Renal pelvis (tissue), 12 donors: ENCODE measurements at places on chromosomes 12 and 14.

DNA sequence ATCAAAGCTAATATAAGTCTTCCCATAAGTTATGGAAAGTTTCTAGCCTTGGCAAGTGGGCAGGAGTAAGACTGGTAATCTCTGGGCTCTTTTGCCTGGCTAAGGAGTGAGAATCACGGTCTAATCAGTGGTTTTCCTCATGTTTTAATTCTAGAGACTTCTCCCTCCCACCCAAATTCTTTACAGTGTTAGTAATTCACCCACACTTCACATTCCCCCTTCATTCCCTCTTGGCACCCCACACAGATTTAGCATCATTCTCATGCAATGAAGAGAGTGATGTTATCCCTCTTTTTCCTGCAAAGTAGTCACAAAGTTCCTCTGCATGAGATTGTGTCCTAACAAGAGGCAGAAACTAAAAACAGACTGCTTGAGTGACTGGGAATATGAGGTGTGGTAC is 28.6 kb upstream of the CACNA2D4 start:
- DNase-seq, result no peak

DNA sequence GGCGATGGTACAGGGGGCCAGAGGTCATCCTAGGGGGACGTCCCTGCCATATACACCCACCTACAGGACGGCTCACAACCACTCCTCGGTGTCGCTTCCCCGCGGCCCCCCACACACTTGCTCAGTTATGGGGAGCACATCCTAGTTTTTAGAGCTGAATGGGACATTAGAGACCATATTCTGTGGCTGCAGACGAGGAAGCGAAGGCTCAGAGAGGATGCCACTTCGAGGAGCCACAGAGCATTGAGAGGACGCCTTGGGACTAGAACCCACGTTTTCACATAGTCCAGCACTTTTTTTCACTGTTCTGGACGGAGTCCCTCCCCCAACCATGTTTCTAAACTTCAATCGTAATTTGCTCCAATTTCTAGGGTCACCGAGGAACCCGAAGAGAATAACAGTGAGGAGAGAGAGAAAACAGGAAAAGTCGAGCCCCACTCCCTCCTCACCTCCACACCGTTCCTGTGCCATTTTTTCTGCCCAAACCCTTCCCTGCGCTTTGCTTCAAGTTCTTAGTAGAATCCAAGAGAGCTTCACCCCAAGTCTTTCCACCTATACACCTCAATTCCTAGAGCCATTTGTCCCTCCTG is 641 bp upstream of the ASCL1 start:
- no peak for DNase-seq

DNA sequence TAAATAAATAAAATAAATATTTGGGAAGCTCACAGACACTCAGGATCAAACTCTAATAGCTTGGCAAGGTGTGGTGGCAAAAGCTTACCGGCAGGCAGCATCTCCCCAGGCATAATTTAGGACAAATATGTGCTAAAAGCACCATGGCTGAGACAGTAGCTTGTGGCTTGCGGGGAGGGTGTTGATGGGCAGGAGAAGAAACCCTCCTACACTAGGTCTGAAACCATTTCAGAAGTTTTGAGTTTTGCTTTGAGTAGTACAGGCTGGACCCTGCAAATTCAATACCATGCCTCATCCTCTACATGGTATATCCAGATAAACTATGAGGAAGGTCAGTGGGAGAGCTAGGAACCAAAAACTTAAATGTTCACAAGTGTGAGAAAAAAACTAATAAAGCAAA is 33.1 kb downstream of the MAP3K9 start:
- DNase-seq, result no peak

DNA sequence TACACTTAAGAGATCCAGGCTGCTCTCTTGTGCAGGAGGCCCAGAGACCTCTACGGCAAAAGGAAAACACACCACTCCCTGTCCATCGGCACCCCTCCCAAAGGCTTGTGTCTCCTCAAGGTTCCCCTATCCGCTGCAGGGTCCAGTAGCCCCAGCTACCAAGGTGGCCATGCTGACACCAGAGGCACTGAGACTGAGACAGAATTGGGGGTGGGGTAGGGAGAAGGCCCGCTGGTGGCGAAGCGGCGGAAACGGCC is 590 bp downstream of the DDIT3 start:
- DNase-seq, result no peak

DNA sequence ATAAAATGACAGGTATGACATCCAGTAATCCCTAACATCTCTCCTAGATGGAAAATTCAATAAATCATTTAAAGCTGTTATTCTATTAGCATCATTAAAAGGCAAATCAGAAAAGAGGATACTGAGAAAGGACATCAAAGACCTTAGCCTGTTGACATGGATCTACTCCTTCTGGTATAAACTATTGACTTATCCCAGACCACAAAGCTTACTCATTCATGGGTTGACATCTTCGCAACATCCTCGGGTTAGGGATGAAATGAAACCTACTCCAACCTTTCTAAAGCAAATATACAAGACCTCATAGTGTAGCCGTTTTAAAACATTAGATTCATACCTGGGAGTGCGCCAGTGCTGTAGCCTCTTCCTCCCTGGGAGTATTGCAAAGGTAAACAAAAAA is 191.5 kb upstream of the BTG1 start:
- no peak for DNase-seq

DNA sequence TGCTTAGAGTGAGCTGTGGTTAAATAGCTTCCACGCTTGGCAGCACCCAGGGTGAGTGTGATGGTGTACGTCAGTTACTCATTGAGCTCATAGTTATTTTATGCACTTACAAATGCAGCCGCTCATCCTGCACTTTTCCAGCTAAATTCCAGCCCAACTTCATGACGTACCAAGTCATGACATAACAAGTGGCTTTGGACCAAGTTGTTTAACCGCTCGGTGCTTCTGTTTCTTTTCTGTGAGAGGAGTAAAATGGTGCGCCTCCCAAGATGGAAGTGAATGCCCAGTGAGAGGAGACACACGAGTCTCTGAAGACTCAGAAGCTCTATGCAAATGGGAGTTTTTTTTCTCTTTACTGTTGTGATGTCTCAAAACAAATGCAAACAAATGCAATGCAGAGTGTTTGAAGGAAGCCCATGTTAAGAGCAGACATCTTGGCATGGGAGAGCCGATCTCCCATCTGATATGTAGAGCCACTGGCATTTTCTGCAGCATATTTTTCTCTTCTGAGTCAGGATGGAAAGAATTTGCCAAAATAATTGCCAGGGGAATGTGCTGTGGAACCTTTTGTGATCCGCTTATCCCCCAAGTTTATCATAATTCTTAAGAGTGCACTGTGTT is 72.2 kb downstream of the FBXW8 start:
- DNase-seq, result no peak

GRCh38 chr12:99004799-99005466 is 359.8 kb downstream of the APAF1 start:
- DNase-seq, result no peak

GRCh38 chr12:185576-185955 is 28.4 kb downstream of the SLC6A12 start:
- DNase-seq, result no peak

GRCh38 chr12:6241495-6241894 is 41.3 kb downstream of the CD9 start:
- DNase-seq, result no peak
